ENCODE measurements at places on chromosomes 16 and 17.

GRCh38 chr17:41906465-41907184 is 12.1 kb downstream of the ACLY start:
- DNase-seq, result no peak

DNA sequence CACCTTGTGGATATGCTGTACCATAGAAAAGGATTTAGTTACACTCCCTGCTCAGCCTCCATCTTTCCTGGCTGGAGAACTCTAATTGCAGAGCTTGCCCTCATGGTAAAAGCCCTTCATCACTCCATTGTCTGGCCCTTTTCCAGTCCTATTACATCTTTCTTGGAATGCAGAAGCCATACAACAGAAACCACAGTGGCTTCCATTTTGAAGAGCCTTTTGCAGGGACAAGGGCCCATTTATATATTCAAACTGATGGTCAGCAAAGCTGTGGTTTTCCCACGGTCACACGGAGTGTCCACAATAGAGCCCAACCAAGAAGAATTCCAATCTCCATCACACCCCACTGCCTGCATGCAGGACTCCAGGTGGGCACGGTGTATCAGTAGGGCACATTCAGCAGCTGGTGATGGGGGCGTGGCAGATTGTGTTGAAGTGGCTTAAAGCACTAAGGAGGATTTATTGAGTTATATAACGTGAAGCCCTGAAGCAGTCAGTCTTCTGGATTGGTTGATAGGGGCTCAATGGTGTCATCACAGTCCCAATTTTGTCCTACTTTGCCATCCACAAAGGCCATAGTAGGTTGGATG is 20.3 kb downstream of the COPRS start:
- DNase-seq, result no peak

- no peak for DNase-seq
Measured at GRCh38 chr17:33012522-33013033, 20.9 kb downstream of the SPACA3 start.

DNA sequence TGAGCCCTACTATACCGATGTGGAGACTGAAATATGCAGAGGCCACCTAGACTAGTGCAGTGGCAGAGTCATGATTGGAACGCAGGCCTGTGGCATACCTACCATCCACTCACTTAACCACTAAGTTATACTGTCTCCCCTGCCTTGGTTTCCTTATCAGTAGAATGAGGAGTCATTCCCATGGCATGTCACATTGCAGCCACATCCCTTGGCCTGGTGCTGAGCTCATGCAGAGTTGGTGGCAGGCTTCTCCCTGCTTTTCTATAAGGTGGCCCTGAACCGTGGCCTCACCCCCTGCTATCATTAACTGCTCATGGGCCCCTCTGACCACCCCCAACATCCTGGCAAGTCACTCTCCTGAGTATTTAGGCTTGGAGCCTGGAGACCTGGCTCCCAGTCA is 212.5 kb downstream of the KATNIP start:
- no peak for DNase-seq

GRCh38 chr17:80374732-80375585 is 40.0 kb upstream of the ENDOV start:
- no peak for DNase-seq

GRCh38 chr17:21186399-21187187 is 27.4 kb downstream of the TMEM11 start:
- DNase-seq, result no peak

DNA sequence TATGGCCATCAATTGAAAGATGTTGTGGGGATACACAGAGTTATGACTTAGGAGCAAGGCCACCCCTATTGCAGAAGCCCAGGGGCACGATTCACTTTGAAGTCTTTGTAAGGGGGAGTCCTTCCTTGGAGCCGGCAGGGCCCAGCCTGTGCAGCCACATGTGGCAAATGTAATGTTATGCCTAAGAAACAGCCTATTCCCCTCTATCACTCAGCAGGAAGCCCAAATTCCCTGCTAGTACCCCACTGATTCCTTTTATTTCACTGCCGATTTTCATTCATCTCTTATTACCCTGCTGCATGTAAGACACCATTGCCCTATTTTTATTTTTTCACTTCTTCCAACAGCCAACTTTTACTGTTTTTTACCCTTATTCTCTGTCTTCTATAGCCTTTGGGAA is 233.2 kb downstream of the PMP22 start:
- DNase-seq, result no peak

DNA sequence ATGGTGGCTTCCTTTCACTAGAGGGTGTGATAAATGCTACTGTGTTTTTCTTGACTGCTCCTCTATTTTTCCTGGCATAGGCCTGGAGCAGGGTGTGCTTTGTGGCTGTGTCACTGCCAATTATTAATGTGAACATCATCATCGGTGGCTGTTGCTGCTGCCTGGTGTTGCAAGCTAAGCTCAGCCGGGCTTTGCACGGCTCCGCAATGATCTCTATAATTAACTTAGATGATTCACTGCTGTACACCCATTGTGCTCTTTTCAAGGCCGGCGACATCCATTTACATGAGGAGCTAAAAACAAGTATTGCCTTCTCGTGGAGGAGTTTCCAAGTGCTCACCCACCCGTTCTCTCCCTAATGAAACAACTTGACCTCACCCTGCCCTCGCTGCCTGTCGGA is 160.1 kb upstream of the IRX3 start:
- DNase-seq, result no peak

DNA sequence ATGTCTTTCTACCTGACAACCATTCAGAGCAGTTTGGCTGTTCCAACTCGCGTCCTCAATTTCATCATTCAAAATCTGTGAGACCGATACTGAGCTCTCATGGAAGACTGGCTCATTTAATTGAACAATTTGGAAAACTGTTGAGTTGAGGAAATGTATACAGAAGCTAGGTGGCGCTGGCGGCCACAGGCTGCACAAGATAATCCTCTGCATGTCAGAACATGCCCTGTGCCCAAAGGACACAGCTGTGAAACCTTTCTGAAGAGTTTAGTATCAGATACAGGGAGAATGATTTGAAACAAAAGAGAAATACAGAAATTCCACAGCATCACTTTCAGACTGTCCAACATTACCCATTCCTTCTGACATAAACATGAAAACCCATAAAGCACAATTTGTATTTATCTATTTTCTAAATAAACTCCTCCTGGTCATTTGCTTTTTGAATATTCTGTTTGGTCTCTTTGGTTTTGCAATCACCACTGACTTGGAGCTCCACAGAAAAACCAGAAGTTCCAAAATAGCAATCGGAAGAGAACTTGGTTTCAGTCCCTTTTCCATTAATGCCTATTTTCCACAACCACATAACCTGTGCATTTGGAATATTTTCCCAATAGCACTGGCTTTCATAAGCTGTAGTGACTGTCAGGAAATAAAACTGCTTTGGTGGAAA is 192.8 kb downstream of the MAP2K6 start:
- peak; percentile 33 for DNase-seq

- DNase-seq, result no peak
Measured at GRCh38 chr16:54006693-54007092, 279.9 kb downstream of the IRX3 start.

GRCh38 chr16:88650749-88651275 is at the start of gene CYBA:
Gene CYBA, minus strand, starts transcription at chr16:88651053. Its CDS starts 40 bp downstream, at chr16:88651013.
- DNase-seq, result peak; percentile 91

DNA sequence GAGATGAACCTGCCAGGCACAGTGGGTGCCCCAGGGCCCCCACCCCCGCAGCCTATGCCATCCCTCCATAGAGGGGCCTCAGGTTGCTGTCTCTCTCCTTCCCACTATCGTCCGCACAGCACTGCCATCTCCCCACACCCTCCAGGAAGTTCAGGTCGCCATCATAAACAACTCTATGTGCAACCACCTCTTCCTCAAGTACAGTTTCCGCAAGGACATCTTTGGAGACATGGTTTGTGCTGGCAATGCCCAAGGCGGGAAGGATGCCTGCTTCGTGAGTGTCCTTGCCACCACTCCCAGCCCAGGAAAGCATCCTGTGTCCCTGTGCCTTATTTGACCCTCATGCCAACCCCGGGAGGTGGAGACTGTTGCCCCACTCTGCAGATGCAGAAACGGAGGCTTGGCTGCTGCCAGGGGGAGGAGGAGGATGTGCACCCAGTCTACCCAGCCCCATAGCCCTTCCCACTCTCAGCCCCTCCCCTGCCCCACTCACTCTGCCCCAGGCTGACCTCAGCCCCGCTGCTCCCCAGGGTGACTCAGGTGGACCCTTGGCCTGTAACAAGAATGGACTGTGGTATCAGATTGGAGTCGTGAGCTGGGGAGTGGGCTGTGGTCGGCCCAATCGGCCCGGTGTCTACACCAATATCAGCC is 3.9 kb downstream of the PRSS21 start:
- DNase-seq, result no peak

- DNase-seq, result no peak
Measured at GRCh38 chr17:76740329-76741118, 2.6 kb downstream of the MFSD11 start.

DNA sequence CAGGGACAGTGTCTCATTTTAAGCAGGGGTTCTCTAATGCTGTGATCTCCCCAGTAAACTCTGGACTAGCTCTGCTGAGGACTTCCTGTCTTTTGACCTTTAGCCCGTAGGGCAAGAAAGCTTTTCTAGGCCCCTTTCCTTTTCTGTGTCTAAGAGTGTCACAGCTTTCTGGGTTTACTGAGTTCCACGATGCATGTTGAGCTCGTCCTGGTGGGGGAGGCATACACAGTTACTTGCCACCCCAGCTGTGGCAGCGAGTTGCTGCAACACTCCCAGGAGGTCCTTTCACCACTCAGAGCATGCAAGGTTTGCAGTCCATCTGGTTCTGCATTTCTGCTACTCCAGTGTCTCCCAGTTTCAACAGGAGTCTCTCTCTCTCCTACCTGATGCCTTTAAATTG is 23.7 kb downstream of the NOD2 start:
- DNase-seq, result no peak

DNA sequence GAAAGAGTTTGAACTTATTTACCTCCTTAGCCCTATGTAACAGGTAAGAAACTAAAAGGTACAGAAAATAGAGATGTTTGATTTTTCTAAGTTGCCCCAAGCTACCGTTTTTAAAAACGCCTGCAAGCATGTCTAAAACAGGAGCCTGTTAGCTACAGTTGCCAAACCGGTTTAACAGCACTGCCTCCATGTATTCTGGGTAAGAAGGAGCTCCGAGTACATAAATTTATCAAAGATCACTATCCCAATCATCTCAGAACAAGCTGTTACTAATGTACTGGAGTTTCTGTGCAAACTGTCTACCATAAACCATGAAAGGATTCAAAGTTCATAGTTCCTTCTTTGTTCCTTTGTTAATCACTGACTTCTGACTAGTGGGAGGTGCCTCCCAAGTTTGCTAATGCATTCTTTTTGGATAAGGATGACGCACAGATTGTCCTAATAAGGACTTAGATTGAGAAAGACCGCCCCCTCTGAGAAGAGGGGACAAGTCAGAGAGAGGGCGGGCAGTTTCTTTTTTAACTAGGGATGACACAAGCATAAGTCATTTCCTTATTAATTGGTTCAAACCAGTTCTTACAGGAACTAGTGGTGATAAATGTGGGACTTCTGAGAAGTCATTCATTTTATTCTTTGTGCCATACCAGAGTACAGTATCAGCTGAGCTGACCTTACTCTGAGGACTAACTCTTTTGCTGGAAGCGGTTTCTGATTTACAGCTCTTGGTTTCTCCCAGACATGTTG is 55.3 kb downstream of the TUBD1 start:
- peak; percentile 63 for DNase-seq

GRCh38 chr17:49834118-49834743 is 13.6 kb downstream of the TAC4 start:
- DNase-seq, result no peak

GRCh38 chr17:72111336-72111923 is 9.4 kb upstream of the SOX9 start:
- DNase-seq, result no peak

GRCh38 chr16:8926827-8927226 is 36.9 kb downstream of the USP7 start:
- no peak for DNase-seq

DNA sequence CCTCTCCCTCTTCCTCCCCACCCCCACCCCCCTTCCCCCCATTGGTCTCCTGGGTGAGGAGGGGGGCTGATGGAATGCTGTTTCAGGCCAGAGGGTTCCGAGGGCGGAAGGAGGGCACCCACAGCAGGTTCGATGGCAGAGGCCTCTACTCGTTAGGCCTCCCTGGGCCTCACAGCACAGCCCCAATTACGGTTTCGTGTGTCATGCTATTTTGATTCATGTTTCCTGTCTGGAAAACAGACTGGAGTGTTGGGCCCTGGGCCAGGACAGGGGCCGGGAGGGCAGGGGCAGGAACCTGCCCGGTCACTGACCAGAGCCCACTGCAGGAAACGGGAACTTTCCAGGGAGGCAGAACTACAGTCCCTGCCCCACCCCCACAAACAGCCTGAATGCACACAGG is 138.2 kb downstream of the C16orf95 start:
- no peak for DNase-seq

GRCh38 chr16:9655051-9655450 is 527.2 kb downstream of the GRIN2A start:
- no peak for DNase-seq

DNA sequence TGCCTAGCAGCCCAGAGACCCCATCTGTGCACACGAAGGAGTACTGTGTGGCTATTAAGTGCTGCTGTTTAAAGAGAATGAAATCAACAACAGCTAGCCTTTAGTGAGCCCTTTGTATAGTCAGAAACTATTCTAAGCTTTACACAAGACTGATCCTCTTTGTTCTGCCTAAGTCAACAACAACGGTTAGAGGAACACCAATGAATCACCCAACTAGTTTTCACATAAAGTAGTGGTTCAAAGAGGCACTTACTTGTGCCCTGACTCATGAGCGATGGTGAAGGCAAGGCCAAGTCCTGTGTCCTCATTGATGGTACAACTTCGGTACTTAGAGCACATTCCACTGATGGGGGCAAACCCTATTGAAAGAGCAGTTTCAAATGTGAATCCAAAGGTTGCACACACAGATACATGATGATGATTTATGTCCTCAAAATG is 75.8 kb downstream of the ADAMTS18 start:
- no peak for DNase-seq

- DNase-seq, result no peak
Measured at GRCh38 chr17:5380491-5381135, 38.8 kb downstream of the NUP88 start.

DNA sequence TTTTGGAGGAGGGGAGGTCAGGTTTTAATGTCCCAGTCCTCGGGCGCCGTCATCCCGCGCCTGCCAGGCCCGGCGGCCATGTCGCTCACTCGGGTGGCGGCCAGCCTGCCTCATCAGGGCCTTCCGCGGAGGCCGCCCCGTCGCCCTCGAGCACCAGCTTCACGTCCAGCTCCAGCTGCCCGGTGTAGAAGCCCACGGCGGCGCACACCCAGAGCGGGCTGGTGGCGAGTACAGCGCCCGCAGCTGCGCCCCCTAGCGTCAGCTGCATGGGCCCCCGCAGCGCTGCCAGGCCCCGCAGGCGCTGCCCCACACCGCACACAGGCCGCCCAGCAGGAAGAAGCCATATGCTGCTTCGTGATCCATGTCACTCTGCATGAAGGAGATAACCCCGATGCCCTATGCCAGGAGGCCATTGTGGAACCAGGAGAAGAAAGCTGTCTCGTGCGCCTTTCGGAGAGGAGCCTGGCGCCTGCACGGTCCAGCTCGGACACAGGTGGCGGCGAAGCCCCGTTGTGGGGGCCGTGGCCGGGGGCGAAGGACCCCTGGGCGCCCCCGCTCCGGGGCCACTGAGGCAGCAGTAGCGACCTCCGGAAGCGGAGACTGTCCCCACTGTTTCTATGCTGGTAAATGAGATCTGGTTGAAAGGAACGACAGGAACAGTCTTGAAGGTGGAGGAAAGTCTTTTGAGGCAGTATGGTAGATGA is 9.6 kb downstream of the AP2B1 start:
- no peak for DNase-seq

Data from activated CD4-positive, alpha-beta T cell treated with anti-CD3 and anti-CD28 coated beads, Interleukin-2, amount 50 U/mL, for 48 hours (primary cell).